B cell (primary cell): ENCODE measurements at places on chromosomes 4 and X. TPM values are rescaled to one million over a fixed set of nuclear protein-coding genes. Genes with fewer than 3 reads are reported as not detected.

The SMARCA1 gene
- total RNA-seq: 0.39 and 0.73 TPM in 2 replicates

The C4orf51 gene
- total RNA-seq: not detected in 2 replicates

The PDGFRA gene
- total RNA-seq: not detected in 2 replicates

The HPSE gene
- total RNA-seq: 1.3 and 2.6 TPM in 2 replicates

The CTAG1B gene
- not detected in 2 replicates for total RNA-seq

The CDKL2 gene
- 0.27 and 0.81 TPM in 2 replicates for total RNA-seq

DNA sequence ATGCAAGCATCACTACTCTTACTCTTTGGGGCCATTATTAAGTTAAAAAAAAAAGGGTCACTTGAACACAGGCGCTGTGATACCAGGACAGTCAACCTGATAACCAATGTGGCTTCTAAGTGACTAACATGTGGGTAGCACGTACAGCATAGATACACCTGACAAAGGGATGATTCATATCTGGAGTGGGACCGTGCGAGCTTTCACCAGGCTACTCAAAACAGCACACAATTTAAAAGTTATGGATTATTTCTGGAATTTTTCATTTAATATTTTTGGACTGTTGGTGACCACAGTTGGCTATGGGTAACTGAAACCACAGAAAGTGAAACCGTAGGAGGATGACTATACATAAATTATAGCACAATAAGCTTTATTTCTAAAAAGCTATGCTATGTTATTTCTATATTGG lies 113.8 kb upstream of the STIM2 start:
- no peaks in the 10 kb centered on the region for H3K27me3 ChIP-seq
- H3K4me1 ChIP-seq: peaks cover 17% of the 10 kb centered on the region
- DNase-seq: no peak
- H3K4me3 ChIP-seq: no peak overlapping the region
- H3K36me3 ChIP-seq: no peaks in the 10 kb centered on the region
- no peak overlapping the region for H3K27ac ChIP-seq

DNA sequence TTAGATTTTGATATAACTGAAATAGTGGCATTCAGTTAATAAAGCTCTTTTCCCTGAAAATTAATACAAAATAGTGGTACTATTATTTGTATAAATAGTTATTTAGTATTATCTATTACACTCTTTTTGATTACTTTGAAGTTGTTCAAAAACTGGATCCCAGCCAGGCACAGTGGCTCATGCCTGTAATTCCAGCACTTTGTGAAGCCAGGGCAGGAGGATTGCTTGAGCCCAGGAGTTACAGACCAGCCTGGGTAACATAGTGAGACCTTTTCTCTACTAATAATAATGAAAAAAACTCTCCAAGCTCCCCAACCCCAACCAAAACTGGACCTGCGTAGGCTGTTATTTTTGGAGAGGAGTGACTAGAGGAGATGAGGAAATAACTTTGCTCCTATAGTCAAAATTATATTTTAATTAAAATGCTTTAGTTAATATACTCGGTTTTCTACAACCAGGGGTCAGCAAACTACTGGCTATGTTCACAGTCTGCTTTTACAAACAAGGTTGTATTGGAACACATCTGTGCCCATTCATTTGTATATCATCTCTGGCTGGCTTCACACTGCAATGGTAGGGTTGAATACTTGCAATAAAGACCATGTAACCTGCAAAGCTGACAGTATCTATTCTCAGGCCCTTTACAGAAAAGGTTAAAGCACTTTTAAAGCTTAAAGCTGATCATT lies 27.6 kb downstream of the GUCY1A1 start:
- H3K4me1 ChIP-seq: no peaks in the 10 kb centered on the region
- no peak for DNase-seq
- no peaks in the 10 kb centered on the region for H3K36me3 ChIP-seq

GRCh38 chr4:181194096-181194495 lies 1049.1 kb upstream of the TENM3 start:
- H3K4me1 ChIP-seq: no peaks in the 10 kb centered on the region
- no peaks in the 10 kb centered on the region for H3K27me3 ChIP-seq
- no peak overlapping the region for H3K27ac ChIP-seq
- H3K36me3 ChIP-seq: no peaks in the 10 kb centered on the region
- no peak overlapping the region for H3K4me3 ChIP-seq

DNA sequence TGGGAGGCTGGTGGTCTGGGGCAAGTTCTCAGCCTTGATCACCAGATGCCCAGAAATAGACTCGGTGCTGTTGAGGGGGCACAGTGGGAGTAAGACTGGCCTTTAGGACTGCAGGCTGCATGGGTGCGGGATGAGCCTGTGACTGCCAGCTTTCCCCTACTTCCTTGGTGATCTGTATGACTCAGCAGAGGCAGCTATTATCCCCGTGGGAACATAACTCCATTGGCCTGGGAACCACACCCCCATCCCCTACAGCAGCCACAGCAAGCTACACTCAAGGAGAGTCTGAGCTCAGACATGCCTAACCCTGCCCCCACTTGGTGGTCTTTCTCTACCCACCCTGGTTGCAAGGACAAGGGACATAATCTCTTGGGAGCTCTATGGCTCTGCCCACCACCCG lies 20.6 kb downstream of the CLIC2 start:
- H3K36me3 ChIP-seq: no peaks in the 10 kb centered on the region
- no peak overlapping the region for H3K4me3 ChIP-seq
- no peak for DNase-seq
- H3K4me1 ChIP-seq: no peaks in the 10 kb centered on the region
- no peaks in the 10 kb centered on the region for H3K27me3 ChIP-seq
- no peak overlapping the region for H3K27ac ChIP-seq

DNA sequence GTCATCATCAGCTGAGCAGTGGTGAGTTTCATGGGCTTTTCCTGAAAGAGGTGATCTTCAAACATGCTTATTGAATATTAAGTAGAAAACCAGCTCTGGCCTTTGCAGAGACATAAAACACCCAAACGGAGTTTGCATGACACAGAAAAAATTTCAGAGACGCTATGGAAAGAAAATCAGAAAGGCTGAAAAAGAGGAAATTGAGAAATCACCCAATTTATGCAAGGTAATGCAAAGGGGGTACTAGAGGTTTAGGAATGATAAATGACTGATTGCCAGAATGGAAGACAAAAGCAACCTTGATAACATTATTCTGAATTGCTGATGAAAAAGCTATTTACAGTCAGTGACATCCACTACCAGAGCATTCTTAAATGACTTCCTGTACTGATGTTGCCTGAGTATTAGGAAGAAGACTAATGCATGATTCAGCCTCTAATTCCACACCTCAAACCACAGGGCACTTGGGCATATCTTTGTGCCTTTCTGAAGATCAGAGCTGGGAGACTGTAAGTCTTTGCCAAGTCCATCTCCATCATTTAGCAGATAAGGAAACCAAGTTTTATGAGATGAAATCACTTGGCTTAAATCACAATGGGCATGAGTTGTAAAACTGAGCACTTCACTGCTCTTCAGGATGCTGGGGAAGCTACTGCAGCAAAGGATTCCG lies 565.7 kb downstream of the PPARGC1A start:
- no peak overlapping the region for H3K4me3 ChIP-seq
- no peaks in the 10 kb centered on the region for H3K27me3 ChIP-seq
- no peaks in the 10 kb centered on the region for H3K36me3 ChIP-seq
- H3K4me1 ChIP-seq: no peaks in the 10 kb centered on the region

DNA sequence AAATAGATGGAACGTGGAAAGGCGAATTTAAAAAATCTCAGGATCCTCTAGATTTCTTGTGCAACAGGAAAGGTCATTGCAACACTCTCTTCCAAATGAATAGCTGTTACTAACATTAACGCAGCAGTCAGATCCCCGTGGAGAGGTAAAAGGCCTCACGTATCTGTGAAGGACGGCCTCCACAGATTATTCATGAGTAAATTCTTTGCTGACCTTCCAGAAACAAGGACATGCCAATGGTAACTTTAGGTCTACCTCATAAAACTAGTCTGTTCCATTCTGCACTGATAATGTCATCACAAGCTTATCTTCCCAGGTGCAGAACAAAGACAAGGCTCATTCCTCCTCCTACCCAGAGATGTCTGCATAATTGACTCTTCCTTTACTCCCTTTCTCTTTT lies 16.1 kb upstream of the REPS2 start:
- no peaks in the 10 kb centered on the region for H3K4me1 ChIP-seq
- no peak overlapping the region for H3K4me3 ChIP-seq
- no peaks in the 10 kb centered on the region for H3K27me3 ChIP-seq
- no peaks in the 10 kb centered on the region for H3K36me3 ChIP-seq
- no peak overlapping the region for H3K27ac ChIP-seq

- H3K4me1 ChIP-seq: no peaks in the 10 kb centered on the region
- no peak for DNase-seq
- no peak overlapping the region for H3K4me3 ChIP-seq
Measured at GRCh38 chr4:158411269-158411668, 110.4 kb upstream of the RXFP1 start.

GRCh38 chrX:39975101-39975925 lies 122.4 kb downstream of the BCOR start:
- no peak overlapping the region for H3K4me3 ChIP-seq
- H3K27me3 ChIP-seq: no peaks in the 10 kb centered on the region
- H3K36me3 ChIP-seq: no peaks in the 10 kb centered on the region
- DNase-seq: no peak

DNA sequence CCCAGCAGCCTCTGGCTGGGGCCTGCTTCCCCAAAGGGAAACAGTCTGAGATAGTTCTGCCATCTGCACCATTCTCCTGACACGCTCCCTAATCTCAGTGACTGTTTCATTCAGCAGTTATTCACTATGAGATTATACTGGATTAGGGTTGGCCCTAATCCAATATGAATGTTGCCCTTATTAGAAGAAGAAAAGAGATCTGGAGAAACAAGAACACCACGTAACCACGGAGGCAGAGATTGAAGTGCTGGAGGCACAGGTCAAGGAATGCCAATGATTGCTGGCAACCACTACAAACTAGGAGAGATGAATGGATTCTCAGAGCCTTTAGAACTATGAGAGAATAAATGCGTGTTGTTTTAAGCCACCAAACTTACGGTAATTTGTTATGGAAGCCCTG lies 7.4 kb downstream of the ACOX3 start:
- DNase-seq: no peak
- no peaks in the 10 kb centered on the region for H3K27me3 ChIP-seq

DNA sequence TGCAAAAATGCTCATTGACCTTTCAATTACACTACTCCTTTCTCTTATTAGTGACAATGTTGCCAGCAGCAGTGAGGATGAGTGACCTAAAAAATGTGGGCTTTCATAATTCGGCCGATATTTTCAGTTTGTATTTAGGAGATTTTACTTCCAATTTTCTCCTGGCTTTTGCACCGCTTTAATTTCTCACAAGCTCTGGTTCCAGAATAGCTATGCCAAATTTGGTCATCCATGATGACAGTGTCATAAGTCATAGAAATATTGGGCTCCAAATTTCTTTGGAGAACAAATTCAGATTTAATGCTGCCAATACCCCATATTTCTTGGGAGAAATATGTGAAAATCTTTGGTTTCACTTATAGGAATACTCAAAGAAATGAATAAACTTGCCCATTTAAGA lies 187.7 kb upstream of the HCCS start:
- no peaks in the 10 kb centered on the region for H3K36me3 ChIP-seq
- DNase-seq: no peak
- no peak overlapping the region for H3K4me3 ChIP-seq
- H3K27ac ChIP-seq: no peak overlapping the region
